Osteoblast (primary cell): ENCODE measurements at places on chromosomes 4 and X. TPM values are rescaled to one million over a fixed set of nuclear protein-coding genes. Genes with fewer than 3 reads are reported as not detected.

GRCh38 chrX:100600758-100601157 lies 16.0 kb downstream of the TNMD start:
- DNase-seq: no peak

DNA sequence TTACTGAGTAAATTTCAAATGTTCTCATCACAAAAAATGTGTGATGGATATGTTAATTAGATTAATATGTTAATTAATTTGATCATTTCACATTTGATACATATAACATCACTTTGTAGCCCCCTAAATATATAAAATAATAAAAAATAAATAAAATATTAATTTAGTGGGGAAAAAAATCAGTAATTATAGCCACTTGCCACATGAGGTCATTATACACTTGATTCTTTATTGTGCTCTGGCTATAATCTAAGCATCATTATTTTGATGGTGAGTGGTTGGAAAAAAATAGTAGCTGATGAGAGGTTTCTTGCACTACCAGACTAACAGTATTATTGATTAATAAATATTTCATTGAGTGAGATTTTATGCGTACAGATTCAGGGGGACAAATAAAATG lies 57.4 kb downstream of the DCK start:
- peak; percentile 66 for DNase-seq

GRCh38 chr4:24121395-24122175 lies 231.7 kb upstream of the PPARGC1A start:
- no peak for DNase-seq

DNA sequence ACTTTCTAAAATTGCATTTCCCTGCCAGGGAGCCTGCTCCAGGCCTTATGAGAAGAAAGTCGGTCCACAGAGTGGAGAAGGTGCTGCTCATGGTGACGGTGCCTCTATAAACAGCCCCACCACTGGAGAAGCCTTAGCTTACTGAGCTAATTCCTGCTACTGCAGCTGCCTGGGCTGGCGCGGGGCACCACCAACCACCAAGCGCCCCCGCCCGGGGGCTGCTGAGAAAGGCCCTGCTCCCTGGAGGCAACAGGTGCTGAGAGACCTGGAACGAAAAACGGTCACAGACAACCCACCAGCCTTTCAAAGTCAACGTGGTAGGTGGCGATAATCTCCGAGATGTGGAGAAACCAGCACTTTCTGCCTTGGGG lies 2.9 kb downstream of the HCFC1 start:
- DNase-seq: no peak

DNA sequence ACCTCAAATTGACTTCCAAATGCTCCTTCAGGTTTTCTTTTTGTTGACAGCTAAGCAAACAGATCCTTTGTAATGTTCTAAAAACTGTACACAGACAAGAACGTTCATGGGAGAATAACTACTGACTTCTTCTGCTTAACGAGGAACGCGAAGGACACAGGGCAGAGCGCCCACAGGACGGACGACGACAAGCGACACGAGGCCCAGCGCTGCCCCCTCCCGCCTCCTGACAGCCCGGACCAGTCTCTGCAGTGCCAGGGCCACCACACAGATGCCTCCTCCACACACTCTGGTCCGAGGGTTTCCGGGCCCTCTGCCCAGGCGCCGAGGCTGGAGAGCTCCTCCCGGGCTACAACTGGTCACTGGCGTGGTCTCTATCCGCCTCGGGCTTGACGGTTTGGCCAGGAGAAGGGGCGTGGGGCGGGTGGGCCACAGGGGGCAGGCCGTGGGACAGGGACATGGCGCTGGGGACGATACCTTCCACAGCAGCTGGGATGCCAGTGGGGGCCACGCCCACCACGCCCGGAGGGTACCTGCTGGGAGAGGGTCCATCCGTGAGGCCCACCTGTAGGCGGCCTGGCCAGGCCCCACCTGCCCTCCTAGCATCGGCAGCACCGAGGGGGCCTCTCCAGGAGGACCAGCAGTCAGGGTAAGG lies 36.9 kb downstream of the CTBP1 start:
- peak; percentile 88 for DNase-seq

DNA sequence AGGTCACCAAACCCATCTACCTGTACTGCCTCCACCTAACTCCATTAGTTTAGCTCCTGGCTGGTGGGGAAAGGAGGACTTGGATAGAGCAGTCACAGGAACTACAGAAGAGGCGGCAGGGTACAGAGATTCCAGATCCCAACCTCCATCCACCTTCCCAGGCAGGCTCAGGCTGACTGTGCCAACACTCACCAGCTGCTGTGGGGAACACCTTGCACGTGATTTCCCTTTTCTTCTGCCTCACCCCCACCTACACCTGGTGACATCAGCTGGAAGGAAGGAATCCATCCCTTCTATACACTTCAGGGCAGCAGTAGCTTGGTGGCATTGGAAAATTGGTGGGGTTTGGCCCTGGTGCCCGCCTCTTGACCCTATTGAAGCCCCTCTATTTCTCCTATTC lies 41.5 kb downstream of the EFNB1 start:
- no peak for DNase-seq

SH3RF1 gene
- total RNA-seq: 33.0 and 37.6 TPM in 2 replicates
